ENCODE measurements at places on chromosomes 2 and 18.

DNA sequence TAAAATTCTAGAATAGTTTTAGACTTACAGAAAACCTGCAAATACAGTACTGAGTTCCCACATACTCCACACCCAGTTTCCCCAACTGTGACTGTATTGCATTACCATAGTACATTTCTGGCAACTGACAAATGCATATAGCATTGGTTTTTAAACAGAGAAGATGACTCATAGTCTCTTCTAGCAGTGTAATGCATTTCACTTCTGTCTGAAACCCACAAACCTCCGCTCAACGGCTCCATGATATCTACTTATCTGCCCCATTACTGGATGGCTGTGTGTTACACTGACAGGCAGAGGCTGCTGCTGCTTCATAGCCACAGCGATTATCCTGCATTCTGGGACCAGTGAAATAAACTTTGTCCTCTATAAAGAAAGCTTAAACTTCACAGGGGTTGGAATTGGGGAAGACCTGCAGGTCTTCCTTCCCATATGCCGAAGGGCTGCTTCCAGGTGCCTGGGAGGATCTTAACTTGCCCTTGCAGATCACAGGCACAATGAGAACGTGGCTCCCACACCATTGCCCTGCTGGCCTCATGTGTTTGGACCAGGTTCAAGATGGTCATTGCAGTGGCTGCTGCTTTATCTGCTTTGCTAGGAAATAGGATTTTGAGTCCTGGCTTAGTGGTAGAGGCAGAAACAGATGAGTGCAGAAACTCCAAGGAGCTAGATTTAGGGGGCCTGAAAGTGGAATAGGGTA is 742.6 kb upstream of the HS6ST1 start:
- H3K4me1 ChIP-seq, result peaks cover 12% of the 10 kb centered on the region
- peaks cover 3% of the 10 kb centered on the region for H3K27me3 ChIP-seq
- no peaks in the 10 kb centered on the region for H3K36me3 ChIP-seq

- no peak for DNase-seq
- H3K36me3 ChIP-seq, result peaks cover 6% of the 10 kb centered on the region
- peaks cover 44% of the 10 kb centered on the region for H3K27me3 ChIP-seq
- no peak overlapping the region for H3K4me3 ChIP-seq
Measured at GRCh38 chr2:10094271-10094814, 14.1 kb upstream of the CYS1 start.

DNA sequence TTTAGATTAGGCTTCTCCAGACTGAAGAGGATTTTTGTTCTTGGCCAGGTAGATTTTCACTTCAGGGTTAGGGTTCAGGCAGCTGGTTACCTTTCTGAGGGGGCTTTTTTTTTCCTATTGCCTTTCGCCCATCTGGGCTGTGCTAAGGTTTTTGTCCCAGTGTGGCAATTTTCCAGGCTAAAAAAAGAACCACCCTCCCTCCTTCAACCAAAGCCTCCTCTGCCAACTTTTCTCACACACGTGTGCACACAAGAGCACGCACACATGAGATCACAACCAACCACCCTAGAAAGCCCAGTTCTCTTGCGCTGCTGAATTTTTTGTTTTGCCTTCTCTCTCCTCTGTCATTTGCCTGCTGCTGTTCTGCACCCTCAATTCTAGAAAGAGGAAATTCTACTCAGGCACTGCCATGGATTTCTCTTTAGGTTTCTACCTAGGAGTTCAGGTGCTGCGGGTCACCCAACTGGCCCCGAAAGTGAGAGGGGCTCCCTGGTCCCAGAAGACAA is 8.5 kb upstream of the CXCR4 start:
- H3K27ac ChIP-seq, result no peak overlapping the region
- no peaks in the 10 kb centered on the region for H3K36me3 ChIP-seq
- DNase-seq, result no peak
- peaks cover 34% of the 10 kb centered on the region for H3K27me3 ChIP-seq
- H3K4me3 ChIP-seq, result no peak overlapping the region

DNA sequence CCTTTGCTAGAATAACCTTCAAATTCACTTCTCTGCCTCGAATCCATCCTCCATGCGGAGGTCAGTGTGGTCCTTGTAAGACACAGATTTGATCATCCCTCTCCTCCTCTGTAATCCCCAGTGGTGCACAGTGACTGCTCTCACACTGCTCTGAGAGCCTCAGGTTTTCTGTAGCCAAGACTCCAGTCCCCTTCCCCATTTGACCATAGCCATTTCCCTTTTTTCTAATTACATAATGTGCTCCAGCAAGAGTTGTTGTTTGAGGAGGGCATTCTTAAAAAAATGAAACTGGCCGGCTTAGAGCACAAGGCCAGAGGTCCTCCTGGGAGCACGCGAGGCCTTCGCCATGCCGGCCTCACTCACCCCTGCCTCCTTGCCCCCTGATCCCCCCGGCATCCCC is 34.7 kb upstream of the LPIN1 start:
- no peaks in the 10 kb centered on the region for H3K36me3 ChIP-seq
- no peak for DNase-seq
- no peak overlapping the region for H3K27ac ChIP-seq
- peaks cover under 1% of the 10 kb centered on the region for H3K4me1 ChIP-seq

DNA sequence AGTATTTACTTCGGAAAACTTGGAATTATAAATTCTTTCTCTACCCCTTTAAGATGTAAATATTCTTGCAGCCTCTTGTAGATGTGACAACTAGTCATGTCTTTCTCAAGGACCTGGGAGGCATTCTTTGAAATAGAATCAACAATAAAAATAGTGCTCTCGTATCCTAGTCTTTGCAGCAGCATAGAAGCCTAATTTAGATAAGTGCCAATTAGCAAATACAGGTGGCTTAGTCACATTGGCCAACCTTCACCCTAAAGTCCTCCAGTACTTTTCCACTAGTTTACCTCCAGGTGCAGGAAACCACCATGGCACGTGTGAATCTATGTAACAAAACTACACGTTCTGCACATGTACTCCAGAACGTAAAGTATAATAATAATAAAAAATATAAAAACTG is 3.5 kb upstream of the ZSWIM2 start:
- H3K36me3 ChIP-seq, result no peaks in the 10 kb centered on the region
- DNase-seq, result no peak
- peaks cover 19% of the 10 kb centered on the region for H3K27me3 ChIP-seq
- H3K27ac ChIP-seq, result no peak overlapping the region
- peaks cover 7% of the 10 kb centered on the region for H3K4me1 ChIP-seq

DNA sequence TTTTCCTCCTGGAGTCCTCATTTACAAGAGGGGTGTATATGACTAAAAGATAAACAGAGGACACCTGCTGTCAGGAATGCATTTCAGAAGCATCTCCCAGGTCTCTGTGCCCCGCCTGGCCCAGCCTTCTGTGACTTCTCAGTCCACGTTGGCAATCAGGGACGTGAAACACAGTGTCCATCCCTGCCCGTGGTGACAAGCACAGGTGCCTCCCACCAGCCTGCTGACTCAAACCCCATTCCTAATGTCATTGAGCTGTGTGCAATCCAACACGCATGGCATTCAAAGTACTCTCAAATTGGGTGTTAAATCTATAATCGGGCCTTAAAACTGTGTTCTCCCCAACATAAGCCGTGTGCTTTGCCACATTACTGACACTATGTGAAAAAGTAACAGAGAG is 343.2 kb downstream of the EIPR1 start:
- no peaks in the 10 kb centered on the region for H3K36me3 ChIP-seq
- no peak overlapping the region for H3K4me3 ChIP-seq
- DNase-seq, result no peak
- no peak overlapping the region for H3K27ac ChIP-seq
- H3K27me3 ChIP-seq, result no peaks in the 10 kb centered on the region

GRCh38 chr2:222736301-222736700 is 64.8 kb downstream of the MOGAT1 start:
- H3K4me1 ChIP-seq, result peaks cover 9% of the 10 kb centered on the region
- H3K27ac ChIP-seq, result no peak overlapping the region
- no peaks in the 10 kb centered on the region for H3K36me3 ChIP-seq
- DNase-seq, result no peak

GRCh38 chr2:155442755-155443372 is 744.4 kb downstream of the KCNJ3 start:
- no peaks in the 10 kb centered on the region for H3K4me1 ChIP-seq
- H3K27ac ChIP-seq, result no peak overlapping the region
- H3K27me3 ChIP-seq, result no peaks in the 10 kb centered on the region
- DNase-seq, result no peak
- H3K4me3 ChIP-seq, result no peak overlapping the region

- peaks cover 25% of the 10 kb centered on the region for H3K4me1 ChIP-seq
- peaks cover 17% of the 10 kb centered on the region for H3K36me3 ChIP-seq
- H3K27ac ChIP-seq, result no peak overlapping the region
- DNase-seq, result no peak
- H3K4me3 ChIP-seq, result no peak overlapping the region
Measured at GRCh38 chr2:121489284-121489683, 41.4 kb upstream of the RNU4ATAC start.

- DNase-seq, result no peak
- H3K27ac ChIP-seq, result no peak overlapping the region
- no peaks in the 10 kb centered on the region for H3K36me3 ChIP-seq
- H3K4me1 ChIP-seq, result no peaks in the 10 kb centered on the region
Measured at GRCh38 chr2:240465765-240466578, 30.5 kb downstream of the GPC1 start.

GRCh38 chr2:37390777-37391176 is 46.3 kb downstream of the QPCT start:
- H3K4me1 ChIP-seq, result peaks cover 21% of the 10 kb centered on the region
- peak overlapping the region; percentile 79 for H3K27ac ChIP-seq
- no peak for DNase-seq
- H3K36me3 ChIP-seq, result no peaks in the 10 kb centered on the region

DNA sequence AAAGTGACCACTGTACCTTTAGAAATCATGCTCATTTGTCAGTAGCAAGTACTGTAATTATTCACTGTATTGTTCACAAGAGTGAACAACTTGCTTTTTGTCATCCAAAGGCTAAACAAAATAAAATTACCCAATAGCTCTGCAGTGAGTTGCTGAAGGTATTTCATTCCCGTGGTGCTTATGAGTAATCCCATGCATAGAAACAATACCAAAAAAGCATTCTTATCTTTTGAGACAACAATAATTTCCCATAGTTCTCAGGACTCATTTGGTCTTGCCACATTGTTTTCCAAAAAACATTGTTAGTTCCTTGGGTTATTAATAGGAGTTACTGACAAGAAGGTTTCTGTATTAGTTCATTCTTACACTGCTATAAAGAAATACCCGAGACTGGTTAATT is 503.2 kb upstream of the FAM98A start:
- no peaks in the 10 kb centered on the region for H3K36me3 ChIP-seq
- DNase-seq, result no peak
- no peaks in the 10 kb centered on the region for H3K27me3 ChIP-seq
- H3K4me3 ChIP-seq, result no peak overlapping the region
- no peak overlapping the region for H3K27ac ChIP-seq

DNA sequence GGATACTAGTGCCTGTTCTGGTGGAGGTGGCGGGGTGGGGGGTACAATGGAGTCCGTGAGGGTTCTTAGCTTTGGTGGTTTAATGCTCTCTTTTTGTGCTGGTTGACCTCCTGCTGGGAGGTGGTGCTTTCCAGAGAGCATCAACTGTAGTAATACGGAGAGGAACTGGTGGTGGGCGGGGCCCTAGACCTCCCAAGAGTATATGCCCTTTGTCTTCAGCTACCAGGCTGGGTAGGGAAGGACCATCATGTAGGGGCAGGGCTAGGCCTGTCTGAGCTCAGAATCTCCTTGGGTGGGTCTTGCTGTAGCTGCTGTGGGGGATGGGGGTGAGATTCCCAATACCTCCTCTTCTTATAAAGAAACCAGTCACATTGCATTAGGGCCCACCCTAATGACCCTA is 27.1 kb downstream of the CAMKMT start:
- H3K27me3 ChIP-seq, result no peaks in the 10 kb centered on the region
- no peak overlapping the region for H3K27ac ChIP-seq
- H3K4me1 ChIP-seq, result peaks cover 2% of the 10 kb centered on the region
- DNase-seq, result no peak
- H3K4me3 ChIP-seq, result no peak overlapping the region

- H3K27me3 ChIP-seq, result no peaks in the 10 kb centered on the region
- H3K4me3 ChIP-seq, result no peak overlapping the region
- H3K36me3 ChIP-seq, result peaks cover 16% of the 10 kb centered on the region
- H3K4me1 ChIP-seq, result peaks cover 25% of the 10 kb centered on the region
- no peak overlapping the region for H3K27ac ChIP-seq
- DNase-seq, result no peak
Measured at GRCh38 chr2:180003073-180003472, 4.0 kb downstream of the CWC22 start.

- H3K27me3 ChIP-seq, result no peaks in the 10 kb centered on the region
- peaks cover 25% of the 10 kb centered on the region for H3K36me3 ChIP-seq
- H3K27ac ChIP-seq, result no peak overlapping the region
- no peak for DNase-seq
- peaks cover 46% of the 10 kb centered on the region for H3K4me1 ChIP-seq
Measured at GRCh38 chr2:88058191-88058590, 2.6 kb upstream of the KRCC1 start.

DNA sequence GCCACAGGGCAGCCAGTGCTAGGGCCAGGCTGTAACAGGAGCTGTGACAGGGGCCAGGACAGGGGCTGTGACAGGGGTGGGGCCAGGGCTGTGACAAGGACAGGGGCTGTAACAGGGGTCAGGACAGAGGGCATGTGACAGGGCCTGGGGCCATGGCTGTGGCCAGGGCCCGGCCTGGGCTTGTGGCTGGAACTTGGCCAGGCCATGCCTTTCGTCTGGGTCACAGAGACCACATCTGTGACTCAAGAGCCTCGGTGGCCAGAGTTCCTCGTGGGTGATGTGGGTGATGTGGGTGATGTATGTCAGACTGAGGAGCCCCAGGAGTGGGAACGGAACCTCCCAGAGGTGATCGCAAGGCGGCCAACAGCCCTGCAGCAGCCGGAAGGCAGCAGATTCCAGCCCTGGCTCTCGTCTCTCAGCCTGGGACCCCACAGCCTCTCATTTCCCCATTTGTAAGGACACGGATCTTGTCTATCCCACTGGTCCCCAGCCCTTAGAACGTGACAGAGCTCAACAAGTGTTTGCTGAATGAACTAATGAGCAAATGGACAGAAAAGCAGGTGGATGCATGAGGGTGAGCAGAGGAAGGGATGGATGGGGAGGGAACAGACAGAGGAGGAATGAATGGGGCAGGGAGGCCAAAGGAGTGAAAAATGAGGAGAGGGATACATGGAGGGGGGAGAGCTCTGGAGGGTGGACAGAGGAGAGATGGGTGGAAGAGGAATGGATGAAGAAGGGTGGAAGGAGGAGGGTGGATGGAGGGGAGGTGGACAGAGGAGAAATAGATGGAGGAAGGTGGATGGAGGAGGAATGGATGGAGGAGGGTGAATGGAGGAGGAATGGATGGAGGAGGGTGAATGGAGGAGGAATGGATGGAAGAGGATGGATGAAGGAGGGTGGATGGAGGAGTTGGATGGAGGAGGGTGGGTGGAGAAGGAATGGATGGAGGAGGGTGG is 17.3 kb downstream of the ESPNL start:
- H3K4me3 ChIP-seq, result no peak overlapping the region
- no peak for DNase-seq
- H3K27ac ChIP-seq, result no peak overlapping the region
- H3K27me3 ChIP-seq, result peaks cover 8% of the 10 kb centered on the region

Data from activated T-helper 2 cell treated with anti-CD3 and anti-CD28 coated beads, Interferon-gamma antibody, Interleukin-2, Interleukin-4, amounts not matched to agents 10 μg/mL and 5 μg/mL and 100 μg/mL, durations not matched to agents 14 hours and 24 hours and 36 hours (primary cell).